ENCODE measurements at places on chromosomes 6 and 20.

- no peak for DNase-seq
Observed at GRCh38 chr20:61436667-61437279, 184.7 kb downstream of the CDH4 start.

DNA sequence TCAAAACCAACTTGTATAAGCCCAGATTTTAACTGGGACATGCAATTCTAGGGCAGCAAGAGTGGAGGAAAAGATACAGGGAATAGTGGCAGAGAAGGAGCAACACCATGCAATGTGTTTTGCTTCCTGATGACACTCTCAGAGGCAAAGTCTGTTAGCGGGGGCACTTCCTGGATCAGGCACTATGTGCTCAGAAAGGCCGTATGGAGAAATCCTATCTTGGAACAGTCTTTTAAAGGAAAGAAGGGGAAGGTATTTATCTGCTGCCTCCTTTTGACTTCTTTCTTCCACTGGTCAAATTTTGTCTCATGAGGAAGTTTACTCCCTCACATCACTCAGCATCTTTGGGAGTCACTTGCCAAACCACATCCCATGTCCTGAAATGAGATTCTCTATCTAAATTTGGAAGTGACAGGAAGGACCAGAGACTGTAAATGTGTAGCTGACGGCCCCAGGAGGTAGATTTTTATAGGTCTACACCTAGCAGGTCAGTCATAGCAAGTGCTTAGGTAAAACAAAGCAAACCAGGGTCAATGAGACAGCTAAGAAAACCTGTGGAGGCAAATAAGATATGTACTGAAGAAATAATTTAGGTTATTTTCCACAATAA is 91.7 kb upstream of the ELOVL5 start:
- no peak for DNase-seq

GRCh38 chr6:29631860-29632731 is 887 bp downstream of the GABBR1 start:
- peak; percentile 82 for DNase-seq

DNA sequence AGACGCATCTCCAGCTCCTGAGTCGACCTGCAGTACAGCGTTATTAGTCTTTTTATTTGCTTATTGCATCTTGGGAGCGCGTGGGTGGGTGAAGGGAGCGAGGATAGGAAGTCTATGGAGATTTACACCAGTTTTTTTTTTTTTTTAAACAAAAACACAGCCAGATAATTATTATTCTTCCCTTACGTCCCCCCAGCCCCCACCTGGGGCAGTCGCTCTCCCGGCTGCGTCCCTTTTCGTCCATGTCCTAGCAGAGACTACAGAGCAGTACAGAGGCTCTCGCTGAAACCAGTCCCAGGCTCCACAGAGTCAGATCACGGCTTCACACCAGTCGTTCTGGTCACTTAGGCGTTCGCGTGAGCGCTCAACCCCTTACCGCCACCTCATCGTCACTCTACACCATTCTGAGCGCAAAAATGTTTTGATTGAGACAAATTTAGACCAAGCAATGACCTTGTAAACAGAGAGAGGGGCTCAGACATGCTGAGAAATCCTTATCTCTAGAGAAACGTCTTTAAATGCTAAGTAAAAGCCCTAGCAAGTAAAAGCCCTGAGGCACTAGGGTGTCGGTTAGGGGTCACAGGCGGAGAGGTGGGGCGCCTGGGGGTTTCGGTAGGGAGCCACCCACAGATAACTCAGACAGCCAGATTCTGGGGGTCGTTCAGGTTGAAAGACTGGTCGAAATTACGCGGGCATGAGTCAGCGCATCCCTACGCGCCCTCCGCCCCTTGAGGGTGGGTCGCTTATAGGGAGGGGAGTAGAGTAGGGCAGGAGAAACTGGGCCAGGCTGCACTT is 975 bp upstream of the PPT2 start:
- peak; percentile 83 for DNase-seq

DNA sequence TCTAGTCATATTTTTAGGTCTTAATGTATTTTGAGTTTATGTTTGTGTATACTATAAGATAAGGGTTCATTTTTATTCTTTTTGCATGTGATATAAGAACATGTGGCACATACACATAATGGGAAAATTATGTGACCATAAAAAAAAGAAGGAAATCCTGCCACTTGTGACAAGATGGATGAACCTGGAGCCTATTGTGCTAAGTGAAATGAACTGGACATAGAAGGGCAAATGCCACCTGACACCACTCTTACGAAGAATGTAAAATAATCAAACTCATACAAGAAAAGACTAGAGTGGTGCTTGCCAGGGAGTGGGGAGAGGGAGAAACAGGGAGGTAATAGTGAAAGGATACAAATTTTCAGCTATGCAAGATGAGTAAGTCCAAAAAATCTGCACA is 126.1 kb downstream of the PLEKHG1 start:
- no peak for DNase-seq

DNA sequence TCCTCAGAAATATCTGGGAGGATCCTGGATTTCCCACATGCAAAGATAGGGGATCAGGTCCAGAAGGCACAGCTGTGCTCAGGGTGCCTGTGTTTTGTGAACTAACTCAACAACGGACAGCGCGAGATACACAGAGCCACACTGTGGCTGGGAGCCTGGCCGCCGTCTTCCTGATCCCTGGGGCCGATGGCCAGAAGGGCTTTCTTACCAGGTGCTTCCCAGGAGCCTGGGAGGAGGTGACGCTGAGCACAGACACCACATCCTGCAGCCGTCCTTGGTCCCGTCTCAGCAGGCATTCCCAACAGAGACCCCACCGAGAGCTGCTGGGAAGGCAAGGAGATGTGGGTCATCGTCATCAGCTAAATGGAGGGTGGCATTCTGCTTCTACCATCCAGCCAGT is 144.6 kb upstream of the AFDN start:
- peak; percentile 28 for DNase-seq

- no peak for DNase-seq
Observed at GRCh38 chr20:7094438-7094997, 327.0 kb downstream of the BMP2 start.

DNA sequence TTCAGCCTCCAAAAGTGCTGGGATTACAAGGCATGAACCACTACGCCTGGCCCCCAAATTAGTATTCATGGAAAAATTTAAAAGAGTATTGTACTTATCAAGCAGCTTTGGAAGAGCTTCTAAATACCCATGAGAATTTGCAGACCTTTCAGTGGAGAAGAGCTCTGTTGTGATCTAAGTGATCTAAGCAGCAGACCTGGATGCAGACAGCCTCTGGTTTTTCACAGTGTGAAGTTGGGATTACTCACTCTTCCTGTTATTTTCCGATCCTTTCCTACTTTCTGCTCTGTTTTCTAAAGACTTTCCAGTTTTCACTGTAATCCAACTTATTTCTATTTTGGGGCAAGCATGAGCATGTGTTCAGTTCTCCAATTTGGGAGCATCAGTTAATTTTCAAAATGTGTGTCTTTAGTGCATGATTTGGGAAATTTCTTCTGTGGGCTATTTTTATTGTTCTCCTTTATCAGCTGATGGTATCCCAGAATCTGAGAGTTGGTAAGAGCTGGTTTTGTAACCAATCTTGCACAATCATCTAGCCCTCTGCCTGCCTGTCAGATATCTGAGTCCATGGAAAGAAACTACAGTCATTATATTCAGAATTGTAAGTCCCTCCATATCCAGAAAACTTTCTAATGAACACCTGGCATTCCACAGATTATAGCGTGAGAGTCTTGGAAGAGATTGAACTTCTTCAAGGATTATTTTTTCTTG is 207.7 kb upstream of the DTNBP1 start:
- DNase-seq, result no peak

Measured in suprapubic skin (tissue), 4 donors.